H7 (cell line): ENCODE measurements at places on chromosomes 3 and 15. TPM values are rescaled to one million over a fixed set of nuclear protein-coding genes. Genes with fewer than 3 reads are reported as not detected.

ATP13A4 gene
- total RNA-seq: 0.14 and 0.81 TPM in 2 replicates

LNP1 gene
- total RNA-seq: 7.2 and 12.3 TPM in 2 replicates

PDCD10 gene
- total RNA-seq: 53.3 and 68.5 TPM in 2 replicates

GRAMD1C gene
- total RNA-seq: 1.0 and 4.1 TPM in 2 replicates

CD96 gene
- total RNA-seq: not detected in 2 replicates

DNASE1L3 gene
- not detected in 2 replicates for total RNA-seq

CHST13 gene
- 2.5 and 2.8 TPM in 2 replicates for total RNA-seq

DNAH1 gene
- total RNA-seq: 0.48 and 2.0 TPM in 2 replicates

B2M gene
- total RNA-seq: 194 and 254 TPM in 2 replicates

SERINC4 gene
- 0.22 and 0.38 TPM in 2 replicates for total RNA-seq

GSK3B gene
- total RNA-seq: 34.0 and 40.1 TPM in 2 replicates

PTPRG gene
- total RNA-seq: 54.4 and 81.5 TPM in 2 replicates

HIGD2B gene
- 0.17 and 0.30 TPM in 2 replicates for total RNA-seq

C2CD4B gene
- 0.07 and 0.31 TPM in 2 replicates for total RNA-seq

GPR149 gene
- not detected in 2 replicates for total RNA-seq

CTXN2 gene
- 0.07 TPM in 1 of 2 replicates, not detected in the other for total RNA-seq

RAD51 gene
- 14.2 and 16.1 TPM in 2 replicates for total RNA-seq

TMEM44 gene
- total RNA-seq: 5.4 and 9.8 TPM in 2 replicates

HIGD1A gene
- 111 and 149 TPM in 2 replicates for total RNA-seq

P3H2 gene
- total RNA-seq: 44.7 and 72.7 TPM in 2 replicates

EPHA6 gene
- total RNA-seq: 0.66 and 1.0 TPM in 2 replicates

FGD5 gene
- 19.8 and 25.8 TPM in 2 replicates for total RNA-seq

SCN10A gene
- total RNA-seq: not detected in 2 replicates

OR5K2 gene
- total RNA-seq: not detected in 2 replicates

DAPK2 gene
- 0.41 and 1.9 TPM in 2 replicates for total RNA-seq

TRMT10C gene
- 47.3 and 52.0 TPM in 2 replicates for total RNA-seq

NEIL1 gene
- total RNA-seq: 14.7 and 23.8 TPM in 2 replicates

CYP19A1 gene
- not detected in 2 replicates for total RNA-seq

KCTD6 gene
- total RNA-seq: 22.9 and 24.7 TPM in 2 replicates

SMAD6 gene
- total RNA-seq: 24.8 and 25.4 TPM in 2 replicates

PRR20G gene
- total RNA-seq: 0.22 TPM in 1 of 2 replicates, not detected in the other

CISH gene
- 0.96 and 1.6 TPM in 2 replicates for total RNA-seq

DOCK3 gene
- total RNA-seq: 2.0 and 3.2 TPM in 2 replicates

CLASP2 gene
- 41.0 and 41.1 TPM in 2 replicates for total RNA-seq

PRSS50 gene
- 0.07 and 0.92 TPM in 2 replicates for total RNA-seq
